ENCODE measurements at places on chromosomes 12 and 14.
A peak's percentile ranks its signal among the peaks of the same experiment; 100 is the strongest.

DNA sequence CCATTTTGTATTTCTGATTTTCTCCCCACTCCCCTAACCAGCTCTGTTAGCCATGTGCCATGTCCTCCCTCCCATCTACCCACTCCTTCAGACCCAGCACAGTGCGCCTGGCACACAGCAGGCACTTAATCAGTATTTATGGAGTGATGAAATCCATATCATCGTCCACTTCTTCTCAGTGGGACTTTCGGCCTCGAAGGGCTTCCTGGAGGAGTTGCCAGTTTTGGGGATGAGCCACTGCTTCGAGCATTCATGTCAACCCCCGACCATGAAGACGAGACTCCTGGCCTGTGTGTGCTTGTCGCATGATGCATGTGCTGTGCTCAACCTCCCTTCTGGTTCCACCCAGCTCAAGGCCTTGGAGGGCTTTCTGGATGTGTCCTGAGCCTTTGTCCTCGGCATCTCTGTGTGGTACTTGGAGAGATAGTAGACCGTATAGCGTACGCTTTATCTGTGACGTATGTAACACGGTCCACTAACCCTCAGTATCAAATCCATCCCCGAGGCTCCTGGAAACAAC, 119.5 kb upstream of the RTL1 start:
- DNase-seq: no peak

GRCh38 chr14:22488522-22489243, 100.3 kb downstream of the DAD1 start:
- no peak for DNase-seq

DNA sequence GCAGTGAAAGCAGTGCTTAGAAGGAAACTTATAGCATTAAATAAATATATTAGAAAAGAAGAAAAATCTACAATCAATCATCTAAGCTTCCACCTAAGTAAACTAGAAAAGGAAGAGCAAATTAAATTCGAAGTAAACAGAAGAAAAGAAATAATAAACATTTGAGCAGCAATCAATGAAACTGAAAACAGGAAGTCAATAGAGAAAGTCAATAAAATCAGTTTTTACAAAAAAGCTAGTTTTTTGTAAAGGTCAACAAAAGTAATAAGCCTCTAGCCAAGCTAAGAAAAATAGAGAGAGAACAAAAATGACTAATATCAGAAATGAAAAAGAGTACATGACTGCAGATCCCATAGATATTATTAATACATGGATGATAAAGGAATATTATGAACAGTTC, 34.2 kb upstream of the KTN1 start:
- no peak for DNase-seq

- DNase-seq: no peak
Measured at GRCh38 chr14:91111443-91111842, 2.4 kb upstream of the DGLUCY start.

GRCh38 chr14:24252289-24253124, 10.1 kb upstream of the TINF2 start:
- DNase-seq: no peak

DNA sequence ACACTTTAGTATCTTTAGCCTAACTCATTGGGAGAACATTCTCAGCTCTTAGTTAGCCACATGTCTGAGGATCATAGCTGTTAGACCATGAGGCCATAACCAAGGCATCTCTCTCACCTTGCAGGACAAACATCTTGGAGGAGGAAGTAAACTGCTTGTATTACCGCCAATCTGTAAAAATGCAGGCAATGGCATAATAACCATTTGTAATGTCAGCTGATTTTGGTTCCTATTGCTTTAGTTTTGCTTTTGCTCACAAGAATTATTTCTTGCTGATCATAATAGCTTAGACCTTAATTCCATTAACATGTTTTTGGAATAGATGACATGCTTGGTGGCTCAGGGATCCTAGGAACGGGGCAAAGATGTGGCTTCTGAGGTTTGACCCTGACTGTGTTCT, 16.4 kb upstream of the GSG1 start:
- no peak for DNase-seq

DNA sequence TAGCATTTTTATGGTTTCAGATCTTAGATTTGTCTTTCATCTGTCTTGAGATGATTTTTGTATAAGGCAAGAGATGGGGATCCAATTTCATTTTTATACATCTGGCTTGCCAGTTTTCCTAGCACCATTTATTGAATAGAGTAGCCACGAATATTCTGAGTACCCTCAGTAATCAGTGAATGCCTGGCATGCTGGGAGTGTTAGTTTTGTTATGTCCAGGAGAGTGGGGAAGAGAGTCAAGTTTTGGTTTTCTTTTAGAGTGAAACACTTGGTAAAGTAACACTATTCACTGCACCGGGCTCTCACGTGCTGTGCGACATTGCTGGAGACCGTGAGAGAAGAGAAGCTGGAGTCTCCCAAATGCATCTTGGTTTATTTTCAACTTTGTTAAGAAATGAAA, 31.3 kb downstream of the DERA start:
- no peak for DNase-seq

- DNase-seq: no peak
Measured at GRCh38 chr12:113591480-113591974, 119.9 kb upstream of the LHX5 start.

DNA sequence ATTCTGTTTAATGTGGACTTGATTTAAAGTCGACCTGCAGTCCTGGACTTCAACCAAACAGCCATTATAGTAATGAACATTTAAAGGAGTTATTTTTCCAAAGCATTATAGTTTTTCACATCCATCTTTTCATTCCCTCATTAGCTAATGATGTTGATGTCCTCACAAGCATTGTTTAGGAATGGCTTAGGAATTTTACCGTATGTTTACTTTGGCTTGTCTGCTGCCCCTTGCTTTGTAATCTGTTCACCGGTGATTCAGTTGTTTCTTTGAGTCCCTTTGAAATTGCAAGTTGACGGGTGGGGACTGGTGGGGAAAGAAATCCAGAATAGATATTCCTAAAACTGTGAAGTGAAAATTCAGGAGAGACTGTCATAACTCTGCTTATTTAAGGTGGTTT, 25.4 kb downstream of the PRKCH start:
- DNase-seq: no peak

GRCh38 chr12:87901457-87901856, 127.7 kb downstream of the C12orf50 start:
- no peak for DNase-seq

GRCh38 chr14:56494167-56494566, 85.4 kb upstream of the TMEM260 start:
- DNase-seq: no peak

DNA sequence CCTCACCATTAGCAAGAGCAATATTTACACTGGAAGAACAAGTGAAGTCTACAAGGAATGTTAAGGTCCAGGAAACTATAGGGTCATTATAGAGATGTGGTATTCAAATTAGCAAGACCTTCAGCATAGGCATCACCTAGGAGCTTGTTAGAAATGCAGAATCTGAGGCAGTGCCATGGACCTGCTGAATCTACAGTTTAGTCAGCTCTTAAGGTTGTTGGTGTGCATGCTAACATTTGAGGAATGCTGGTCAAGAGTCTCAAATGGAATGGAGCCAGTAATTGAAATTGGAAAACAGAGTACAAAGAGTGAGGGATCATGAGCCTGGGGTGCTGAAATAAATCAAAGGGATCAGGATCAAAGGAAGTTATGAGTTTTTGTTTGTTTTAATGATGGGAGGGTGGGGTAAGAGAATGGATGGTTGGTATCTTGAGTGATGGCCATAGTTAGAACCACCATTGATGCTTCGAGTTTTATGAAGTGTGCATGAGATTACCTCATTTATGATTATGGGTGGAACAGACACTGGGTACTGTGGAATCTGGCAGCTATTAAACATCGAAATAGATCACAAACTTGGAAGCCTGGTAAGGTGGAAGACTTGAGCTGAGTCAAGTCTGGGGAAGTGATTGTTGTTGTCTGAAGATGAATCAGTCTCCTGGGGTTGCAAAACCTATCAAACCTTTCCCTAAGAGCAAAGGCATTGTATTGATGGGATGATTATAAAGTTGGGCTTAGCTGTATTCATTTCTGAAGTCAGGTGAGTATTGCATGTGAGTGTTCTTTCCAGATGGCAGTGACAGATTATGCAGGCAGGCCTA, 323.3 kb upstream of the E2F7 start:
- DNase-seq: no peak

GRCh38 chr12:115191342-115191741, 507.4 kb upstream of the TBX3 start:
- no peak for DNase-seq

DNA sequence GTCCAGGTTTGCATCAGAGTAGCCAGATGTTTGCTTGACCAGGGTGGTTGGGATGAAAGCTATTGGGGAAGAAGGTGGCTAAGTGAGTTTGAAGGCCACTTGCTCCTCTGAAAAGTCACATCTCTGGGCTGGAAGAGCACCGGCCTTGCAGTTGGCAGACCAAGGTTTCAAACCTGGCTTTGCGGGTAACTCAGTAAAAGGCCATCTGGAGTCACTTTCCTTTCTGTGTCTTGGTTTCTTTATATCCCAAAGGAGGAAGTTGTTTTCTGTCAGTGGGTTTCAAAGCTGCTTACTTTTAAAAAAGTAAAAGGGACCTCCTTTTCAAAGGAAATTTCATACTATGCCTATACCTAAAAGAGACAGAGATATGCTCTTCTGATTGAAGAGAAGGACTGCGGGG, 26.2 kb upstream of the CMA1 start:
- DNase-seq: no peak

- DNase-seq: peak; percentile 69
Measured at GRCh38 chr14:50830044-50830931, 674 bp downstream of the NIN start.

DNA sequence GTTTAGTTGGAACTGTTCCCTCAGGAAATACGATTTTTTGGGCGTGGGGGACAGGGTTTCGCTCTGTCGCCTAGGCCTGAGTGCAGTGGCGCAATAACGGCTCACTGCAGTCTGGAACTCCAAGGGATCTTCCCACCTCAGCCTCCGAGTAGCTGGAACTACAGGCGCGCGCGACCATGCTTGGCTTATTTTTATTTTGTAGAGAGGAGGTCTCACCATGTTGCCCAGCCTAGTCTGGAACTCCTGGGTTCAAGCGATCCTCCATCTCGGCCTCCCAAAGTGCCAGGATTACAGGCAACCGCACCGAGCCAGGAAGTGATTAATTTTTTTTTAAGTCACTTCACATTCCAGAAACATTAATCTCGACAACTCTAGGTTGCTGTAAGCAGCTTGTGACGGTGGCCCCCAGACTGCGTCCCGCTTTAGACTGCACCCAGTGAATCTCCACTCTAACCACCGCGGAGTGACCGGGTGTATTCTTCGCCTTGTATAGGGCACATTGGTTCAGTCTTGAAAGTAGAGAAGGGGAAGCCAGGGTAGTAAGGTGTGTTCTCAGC, 830 bp upstream of the MIS18BP1 start:
- no peak for DNase-seq
